NCI-H1417 (cell line): ENCODE measurements at places on chromosomes 1 and 21.

GRCh38 chr1:175116903-175117302, 49.3 kb downstream of the TNN start:
- no peak for DNase-seq

GRCh38 chr1:205664399-205665017, 15.8 kb downstream of the SLC45A3 start:
- peak; percentile 51 for DNase-seq

DNA sequence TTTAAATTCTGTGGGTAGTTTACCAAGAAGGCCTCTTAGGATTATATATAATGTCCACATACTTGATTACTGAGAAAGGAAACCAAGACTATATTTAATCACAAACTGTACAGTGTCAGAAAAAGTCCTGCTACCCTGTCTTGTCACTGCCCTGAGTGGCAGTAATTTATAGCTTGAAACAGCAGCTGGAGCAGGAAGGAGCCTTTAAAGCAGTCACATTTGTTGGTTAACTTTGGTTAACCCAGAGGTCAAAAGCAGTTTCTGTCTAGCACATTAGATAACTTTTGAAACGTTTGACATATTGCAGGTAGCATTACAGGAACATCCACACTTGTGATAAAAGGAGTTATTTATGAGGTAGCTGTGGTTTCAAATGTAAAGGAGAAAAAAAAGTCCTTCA, 161.7 kb downstream of the ROR1 start:
- DNase-seq, result no peak

DNA sequence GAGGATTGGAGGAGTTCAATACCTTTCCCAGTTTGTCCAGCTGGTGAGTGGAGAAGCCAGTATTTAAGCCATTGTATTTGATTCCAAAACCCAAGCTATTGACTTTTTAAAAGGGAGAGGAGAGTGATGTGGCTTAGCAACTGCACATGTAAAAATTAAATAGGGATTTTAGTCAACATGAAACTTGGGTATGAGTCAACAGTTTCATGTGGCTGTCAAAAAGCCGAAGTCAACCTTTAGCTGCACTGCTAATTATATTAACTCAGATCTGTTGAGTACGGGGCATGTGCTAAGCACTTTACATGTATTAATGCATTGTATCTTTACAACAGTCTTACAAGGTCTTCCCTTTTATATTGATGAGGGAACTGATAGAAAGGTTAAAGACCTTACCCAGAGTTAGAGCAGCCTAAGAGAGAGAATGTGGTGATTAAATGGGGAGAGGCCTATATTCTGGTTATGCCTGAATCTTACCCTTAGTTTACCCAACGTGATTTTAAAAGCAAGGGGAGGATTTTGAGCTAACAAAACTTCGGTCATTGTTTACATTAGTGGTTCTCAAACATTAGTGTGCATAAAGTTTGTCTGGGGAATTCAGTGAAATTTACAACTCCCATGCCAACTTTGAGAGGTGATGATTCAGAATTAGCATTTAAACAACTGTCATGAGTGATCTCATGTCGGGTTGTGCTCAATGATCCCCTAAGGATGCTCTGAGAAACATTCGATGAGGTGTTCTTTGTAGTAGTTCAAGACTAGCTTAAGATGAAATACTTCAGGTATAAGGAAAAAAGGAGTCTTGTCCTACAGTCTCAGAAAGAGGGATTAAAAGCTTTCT, 6.9 kb upstream of the SLC35F3 start:
- no peak for DNase-seq

DNA sequence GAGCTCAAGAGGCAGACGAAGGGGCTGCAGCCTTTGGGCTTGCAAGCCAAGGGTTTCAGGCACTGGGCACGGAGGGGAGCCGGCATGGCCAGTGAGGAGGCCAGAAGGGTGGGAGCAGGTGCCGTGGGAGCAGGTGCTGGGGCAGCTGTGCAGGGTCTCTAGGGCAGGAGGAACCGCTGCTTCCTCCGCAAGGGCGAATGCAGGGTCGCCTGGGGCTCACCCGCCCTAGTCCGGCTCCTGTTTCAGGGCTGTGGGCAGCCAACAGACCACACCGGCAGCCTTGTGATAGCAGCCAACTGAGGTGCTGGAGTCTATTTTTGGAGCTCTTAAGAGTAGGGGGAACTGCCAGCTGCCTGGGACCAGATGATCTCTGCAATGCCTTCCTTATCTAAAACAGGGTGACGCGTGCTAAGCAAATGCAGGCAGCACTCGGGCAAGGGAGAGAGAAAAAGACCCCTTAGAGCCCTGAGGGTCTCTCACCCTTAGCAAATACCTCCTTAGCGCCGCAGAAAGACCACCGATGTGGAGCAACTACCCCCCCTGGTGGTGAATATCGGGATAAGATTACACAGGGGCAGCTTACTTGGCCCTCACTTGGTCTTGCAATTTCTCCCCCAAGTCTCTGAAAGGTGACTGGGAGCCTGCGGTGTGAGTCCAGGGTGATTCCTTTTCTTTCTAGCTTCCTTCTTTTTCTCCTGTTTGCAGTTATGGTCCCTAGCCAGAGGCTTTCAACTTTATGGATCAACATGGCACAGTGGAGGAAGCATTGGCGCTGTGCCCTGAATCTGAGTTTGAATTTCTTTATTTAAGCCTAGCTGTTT, 20.7 kb upstream of the MAPKAPK2 start:
- DNase-seq, result peak; percentile 93

DNA sequence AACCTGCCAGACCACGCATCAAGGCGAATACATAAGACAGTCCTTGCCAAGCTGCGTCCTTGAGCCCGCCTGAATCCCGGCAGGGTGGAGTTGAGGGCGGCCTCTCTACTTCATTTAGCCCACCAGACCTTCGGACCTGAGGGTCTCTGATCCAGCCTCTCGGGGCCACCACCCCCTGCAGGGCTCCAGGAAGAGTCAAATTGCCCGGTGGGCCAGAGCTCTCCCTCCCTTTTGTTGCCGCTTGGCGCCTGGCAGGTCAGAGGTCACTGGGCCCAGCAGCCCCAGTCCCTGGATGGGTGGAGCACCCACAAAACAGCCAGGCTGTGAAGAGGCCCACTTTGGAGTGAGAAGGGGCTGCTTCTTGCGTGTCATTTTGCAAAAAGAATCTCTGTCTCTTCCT, 9.0 kb downstream of the GNG4 start:
- DNase-seq, result no peak

DNA sequence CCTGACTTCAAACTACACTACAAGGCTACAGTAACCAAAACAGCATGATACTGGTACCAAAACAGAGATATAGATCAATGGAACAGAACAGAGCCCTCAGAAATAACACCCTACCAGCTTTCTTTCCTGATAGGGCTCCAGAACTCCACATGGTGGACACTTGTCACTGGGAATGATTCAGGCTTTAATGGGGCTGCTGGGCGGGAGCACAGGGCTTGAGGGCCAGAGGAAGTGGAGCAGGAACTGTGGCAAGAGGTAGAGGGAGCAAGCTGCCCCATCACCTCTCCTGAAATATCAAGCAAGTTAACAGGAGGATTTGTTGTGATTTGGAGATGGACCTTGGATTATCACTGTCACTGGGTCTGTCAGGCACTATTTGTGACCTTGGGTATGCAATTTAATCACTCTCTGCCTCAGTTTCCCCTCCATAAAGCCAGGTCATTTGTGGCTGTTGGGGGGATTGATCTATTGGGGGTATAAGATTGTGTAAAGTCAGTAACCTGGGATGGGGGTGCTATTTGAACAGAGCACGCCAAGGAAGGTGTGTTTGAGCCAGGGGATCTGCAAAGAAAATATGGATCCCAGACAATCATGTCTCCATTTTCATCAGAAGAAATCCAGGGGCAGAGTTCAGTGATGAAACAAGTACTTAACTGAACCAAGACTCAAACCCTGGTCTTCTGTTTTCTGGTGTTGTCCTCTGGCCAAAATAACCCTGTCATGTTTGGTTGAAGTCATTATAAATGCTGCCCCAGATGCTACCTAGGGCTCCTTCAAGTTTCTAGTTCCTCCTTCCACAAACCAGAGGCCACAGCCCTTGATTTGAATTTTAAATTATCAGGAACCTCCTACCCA, 25.2 kb downstream of the ETS2 start:
- DNase-seq, result no peak
